ENCODE measurements at places on chromosomes 12 and 14.
A peak's percentile ranks its signal among the peaks of the same experiment; 100 is the strongest.

DNA sequence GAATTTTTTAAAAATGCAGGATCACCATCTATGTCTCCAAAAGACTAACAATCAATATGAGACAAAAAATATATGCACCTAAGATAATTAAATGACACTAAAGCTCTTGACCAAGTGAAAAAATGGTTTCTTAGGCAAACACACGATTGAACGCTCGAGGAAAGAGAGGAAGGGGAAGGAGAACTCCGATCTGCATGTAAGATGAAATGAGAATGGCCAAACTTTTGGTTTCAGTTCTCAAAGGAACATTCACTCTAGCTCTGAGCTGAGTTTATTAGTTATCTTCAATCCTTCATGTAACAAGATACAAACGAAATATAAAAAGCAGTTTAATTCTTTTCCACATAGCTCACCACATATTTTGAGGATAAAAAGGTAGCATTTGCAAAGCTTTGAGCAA lies 2.8 kb downstream of the DYRK4 start:
- no peak for DNase-seq

GRCh38 chr14:72675126-72675525 lies 218.8 kb downstream of the DPF3 start:
- no peak for DNase-seq

GRCh38 chr12:57834086-57834876 lies 12.2 kb downstream of the CTDSP2 start:
- DNase-seq, result no peak

DNA sequence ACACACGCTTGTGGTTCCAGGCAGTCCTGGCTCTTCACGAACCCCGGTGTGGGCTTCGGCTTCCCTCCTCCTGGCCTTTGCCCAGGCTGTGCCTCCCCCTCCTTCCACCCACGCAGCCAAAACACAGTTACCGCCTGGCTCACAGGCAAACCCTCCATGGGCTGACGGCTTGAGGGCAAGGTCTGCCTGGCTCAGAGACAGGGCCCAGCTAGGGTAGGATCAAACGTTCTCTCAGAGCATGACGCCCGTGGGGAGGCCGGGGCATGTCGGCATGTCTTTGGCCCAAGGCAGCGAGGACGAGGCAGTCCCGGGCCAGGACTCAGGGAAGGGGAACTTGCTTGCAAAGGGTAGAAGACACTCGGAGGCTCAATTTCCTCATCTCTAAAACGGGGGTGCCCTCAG lies 2.1 kb downstream of the SLC25A47 start:
- DNase-seq, result no peak

- no peak for DNase-seq
Observed at GRCh38 chr12:127170226-127171180, 1096.5 kb upstream of the TMEM132C start.

GRCh38 chr14:32693114-32693513 lies 245.6 kb upstream of the NPAS3 start:
- no peak for DNase-seq

- DNase-seq, result no peak
Observed at GRCh38 chr14:101561145-101561896, at the start of gene DIO3. TSS of gene DIO3 (plus strand) at chr14:101561495.

GRCh38 chr14:33510991-33511390 lies 439.9 kb downstream of the EGLN3 start:
- no peak for DNase-seq

DNA sequence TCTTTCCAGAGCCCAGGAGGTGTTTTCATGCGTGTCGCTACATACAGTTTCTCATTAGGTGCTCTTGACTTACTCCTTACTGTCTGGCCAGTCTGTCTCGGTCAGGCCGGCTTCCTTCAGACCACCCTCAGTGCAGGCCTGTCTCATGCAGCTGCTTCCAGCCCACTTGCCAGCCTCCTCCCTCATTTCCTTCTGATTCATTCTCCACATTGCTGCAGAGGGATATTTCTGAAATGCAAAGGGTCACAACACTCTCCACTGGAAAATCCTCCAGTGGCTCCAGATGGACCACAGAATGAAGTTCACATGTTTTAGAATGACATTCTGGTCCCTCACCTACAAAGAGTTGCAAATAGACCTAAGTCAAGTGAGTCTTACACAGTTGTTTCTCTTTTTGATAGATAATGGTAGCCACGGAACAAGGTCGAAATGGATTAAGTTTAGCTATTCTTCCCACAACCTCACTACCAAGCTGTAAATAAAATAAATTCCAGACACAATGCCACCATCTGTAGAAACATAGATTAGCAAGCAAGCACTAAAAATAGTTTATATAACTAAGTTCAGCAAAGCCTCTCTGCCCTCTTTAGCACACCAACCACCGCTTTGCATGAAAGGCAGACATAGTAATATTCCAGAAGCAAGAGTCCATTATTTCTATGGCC lies 146.9 kb downstream of the ESR2 start:
- DNase-seq, result no peak

DNA sequence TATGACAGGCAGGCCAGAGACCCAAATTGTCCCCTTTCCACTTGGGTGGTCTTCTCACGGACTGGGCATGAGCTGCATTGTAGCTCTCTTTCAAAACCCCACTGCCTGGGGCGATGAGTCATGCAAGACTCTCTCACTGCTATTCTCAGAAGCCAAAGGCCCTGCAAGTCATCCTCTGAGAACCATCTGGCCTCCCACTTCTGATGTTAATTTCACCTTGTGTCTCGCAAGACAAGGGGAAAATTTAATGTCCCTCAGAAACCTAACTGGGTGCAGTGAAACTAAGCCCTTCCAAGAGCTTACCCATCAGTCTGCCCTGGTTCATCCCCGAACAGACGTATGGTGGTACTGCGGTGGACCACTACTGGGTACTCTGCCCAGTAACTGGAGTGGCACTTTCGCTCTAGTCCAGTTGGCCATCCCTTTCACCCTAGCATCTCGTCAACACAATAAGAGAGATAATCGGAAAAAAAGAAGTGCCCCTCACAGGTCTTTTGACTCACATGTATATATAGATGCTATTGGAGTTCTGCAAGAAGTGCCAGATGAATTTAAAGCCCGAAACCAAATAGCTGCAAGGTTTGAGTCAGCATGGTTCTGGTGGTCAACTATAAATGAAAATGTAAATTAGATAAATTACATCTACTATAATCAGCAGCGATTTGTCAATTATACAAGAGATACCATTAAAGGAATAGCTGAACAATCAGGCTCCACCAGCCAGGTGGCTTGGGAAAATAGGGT lies 31.3 kb upstream of the LALBA start:
- DNase-seq, result no peak

GRCh38 chr14:87829543-87829942 lies 163.4 kb downstream of the GALC start:
- DNase-seq, result no peak

GRCh38 chr14:100410056-100410565 lies 87.0 kb downstream of the SLC25A47 start:
- DNase-seq, result no peak

GRCh38 chr12:7093892-7094291 lies 1.6 kb upstream of the C1R start:
- no peak for DNase-seq

- DNase-seq, result no peak
Observed at GRCh38 chr12:114671443-114672411, 12.2 kb downstream of the TBX3 start.

- no peak for DNase-seq
Observed at GRCh38 chr14:103220982-103221641, 97.9 kb downstream of the TNFAIP2 start.

- DNase-seq, result no peak
Observed at GRCh38 chr12:130307859-130308258, 29.8 kb upstream of the PIWIL1 start.

- no peak for DNase-seq
Observed at GRCh38 chr12:100900808-100901207, 106.2 kb downstream of the ANO4 start.

DNA sequence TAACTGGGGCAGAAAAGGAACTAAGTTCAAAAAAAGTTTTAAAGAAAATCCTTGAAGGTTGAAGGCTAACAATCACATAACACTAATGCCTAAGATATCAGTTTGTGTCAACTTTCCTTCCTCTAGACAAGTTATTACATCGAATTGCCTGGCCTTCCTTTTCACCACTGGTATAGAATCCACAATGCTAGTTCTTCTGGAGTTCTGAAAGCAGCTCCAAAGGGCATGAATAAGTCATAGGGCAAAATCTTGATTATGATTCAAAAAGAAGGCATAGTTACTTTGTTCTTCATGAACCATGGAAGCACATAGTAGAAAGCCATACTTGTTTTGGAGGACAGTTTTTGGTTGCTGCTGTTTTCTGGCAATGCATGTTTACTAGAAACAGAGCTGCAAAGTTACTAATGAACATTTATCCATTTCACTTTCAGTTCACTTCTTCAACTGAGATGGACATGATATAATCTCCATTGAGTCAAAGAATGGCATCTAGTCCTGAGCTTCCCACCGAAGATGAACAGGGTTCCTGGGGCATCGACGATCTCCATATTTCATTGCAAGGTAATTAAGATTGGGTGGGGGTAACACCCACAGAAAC lies 56.0 kb downstream of the SYNE2 start:
- no peak for DNase-seq

GRCh38 chr12:48165089-48165981 lies 8.0 kb upstream of the ASB8 start:
- peak; percentile 75 for DNase-seq

DNA sequence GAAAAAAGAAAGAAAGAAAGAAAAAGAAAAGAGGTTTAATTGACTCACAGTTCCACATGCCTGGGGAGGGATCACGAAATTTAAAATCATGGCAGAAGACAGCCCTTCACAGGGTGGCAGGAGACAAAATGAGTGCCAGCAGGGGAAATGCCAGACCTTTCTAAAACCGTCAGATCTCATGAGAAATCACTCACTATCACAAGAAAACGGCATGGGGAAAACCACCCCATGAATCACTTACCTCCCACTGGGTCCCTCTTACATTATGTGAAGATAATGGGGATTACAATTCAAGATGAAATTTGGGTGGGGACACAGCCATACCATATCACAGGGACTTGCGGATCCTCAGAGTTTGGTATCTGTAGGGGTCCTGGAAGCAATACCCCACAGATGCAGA lies 16.3 kb upstream of the EGLN3 start:
- DNase-seq, result no peak

GRCh38 chr14:98937021-98937420 lies 335.0 kb downstream of the BCL11B start:
- no peak for DNase-seq

- DNase-seq, result peak; percentile 82
Observed at GRCh38 chr12:3034067-3034750, 43.0 kb upstream of the TSPAN9 start.

- no peak for DNase-seq
Observed at GRCh38 chr12:119005913-119006312, 24.6 kb downstream of the SRRM4 start.

- DNase-seq, result peak; percentile 16
Observed at GRCh38 chr14:74019408-74020137, 424 bp downstream of the BBOF1 start.

DNA sequence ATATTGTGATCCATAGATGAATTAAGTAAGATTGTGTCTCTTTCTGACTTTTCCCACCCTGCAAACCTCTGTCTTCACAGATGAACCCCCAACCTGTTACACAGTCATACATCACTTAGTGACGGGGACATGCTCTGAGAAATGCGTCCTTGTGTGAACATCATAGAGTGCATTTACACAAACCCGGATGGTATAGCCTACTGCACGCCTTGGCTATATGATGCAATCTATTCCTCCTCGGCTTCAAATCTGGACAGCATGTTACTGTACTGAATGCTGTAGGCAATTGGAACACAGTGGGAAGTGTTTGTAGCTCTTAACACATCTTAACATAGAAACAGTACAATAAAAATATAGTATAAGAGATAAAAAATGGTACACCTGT lies 7.4 kb upstream of the TESPA1 start:
- no peak for DNase-seq

- DNase-seq, result no peak
Observed at GRCh38 chr12:3359478-3359877, 131.5 kb upstream of the PRMT8 start.

DNA sequence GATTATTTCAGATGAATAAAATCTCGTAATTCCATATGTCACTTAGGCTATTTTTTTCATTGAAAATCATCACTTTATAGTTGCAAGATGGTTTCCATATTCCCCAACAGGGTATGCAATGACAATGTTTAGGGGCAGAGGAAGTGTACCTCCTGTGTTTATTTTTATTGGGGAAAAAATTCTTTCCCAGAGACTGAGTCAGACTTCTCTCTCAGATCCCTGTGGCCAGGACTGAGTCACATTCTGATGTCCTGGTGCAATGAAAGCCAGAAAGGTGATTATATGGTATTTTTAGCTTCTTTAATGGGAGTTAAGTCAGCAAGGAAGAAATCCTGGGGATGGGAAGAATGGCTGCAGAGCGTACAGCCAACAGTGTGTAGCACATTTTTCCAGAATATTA lies 196.9 kb upstream of the ALG10 start:
- no peak for DNase-seq

DNA sequence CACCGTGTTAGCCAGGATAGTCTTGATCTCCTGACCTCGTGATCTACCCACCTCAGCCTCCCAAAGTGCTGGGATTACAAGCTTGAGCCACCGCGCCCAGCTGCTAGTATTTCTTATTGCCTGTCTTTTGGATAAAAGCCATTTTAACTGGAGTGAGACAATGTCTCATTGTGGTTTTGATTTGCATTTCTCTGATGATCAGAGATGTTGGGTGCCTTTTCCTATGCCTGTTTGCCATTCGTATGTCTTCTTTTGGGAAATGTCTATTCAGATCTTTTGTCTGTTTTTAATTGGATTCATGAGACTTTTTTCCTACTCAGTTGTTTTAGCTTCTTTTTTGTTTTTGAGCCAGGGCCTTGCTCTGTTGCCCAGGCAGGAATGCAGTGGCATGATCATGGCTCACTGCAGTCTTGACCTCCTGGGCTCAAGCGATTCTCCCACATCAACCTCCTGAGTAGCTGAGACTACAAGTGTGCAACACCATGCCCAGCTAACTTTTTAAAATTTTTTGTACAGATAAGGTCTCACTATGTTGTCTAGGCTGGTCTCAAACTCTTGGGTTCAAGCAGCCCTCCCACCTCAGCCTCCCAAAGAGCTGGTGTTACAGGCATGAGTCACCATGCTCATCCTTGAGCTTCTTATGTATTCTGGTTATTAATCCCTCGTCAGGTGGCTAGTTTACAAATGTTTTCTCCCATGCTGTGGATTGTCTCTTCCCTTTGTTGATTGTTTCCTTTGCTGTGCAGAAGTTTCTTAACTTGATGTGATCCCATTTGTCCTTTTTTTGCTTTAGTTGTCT lies 65.9 kb downstream of the ACACB start:
- no peak for DNase-seq

GRCh38 chr12:70264067-70264867 lies 21.0 kb downstream of the CNOT2 start:
- no peak for DNase-seq

GRCh38 chr12:24979976-24980730 lies 31.3 kb upstream of the BCAT1 start:
- DNase-seq, result no peak

- no peak for DNase-seq
Observed at GRCh38 chr14:96783043-96783914, 13.9 kb upstream of the VRK1 start.
